Frontal cortex (tissue), 4 donors: ENCODE measurements at places on chromosomes 13 and 19.

GRCh38 chr13:47218611-47219010 lies 321.8 kb upstream of the HTR2A start:
- DNase-seq, result no peak

DNA sequence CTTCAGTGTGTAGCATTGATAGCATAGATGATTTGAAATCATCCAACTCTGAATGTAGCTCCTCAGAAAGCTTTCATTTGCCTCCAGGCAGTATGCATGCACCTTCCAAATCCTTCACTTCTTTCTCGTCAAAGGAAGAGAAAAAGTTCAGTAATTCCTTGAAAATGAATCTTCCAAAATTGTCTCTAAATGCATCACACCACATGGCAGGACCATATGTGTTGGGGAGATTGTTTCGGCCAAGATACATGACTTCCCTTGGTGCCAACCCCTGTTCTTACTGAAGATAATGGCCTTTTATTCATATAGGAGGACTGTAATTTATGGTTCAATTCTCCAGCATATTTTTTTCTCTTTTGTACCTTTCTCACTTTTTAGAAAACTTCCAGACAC lies 315.6 kb upstream of the SPRY2 start:
- no peak for DNase-seq

DNA sequence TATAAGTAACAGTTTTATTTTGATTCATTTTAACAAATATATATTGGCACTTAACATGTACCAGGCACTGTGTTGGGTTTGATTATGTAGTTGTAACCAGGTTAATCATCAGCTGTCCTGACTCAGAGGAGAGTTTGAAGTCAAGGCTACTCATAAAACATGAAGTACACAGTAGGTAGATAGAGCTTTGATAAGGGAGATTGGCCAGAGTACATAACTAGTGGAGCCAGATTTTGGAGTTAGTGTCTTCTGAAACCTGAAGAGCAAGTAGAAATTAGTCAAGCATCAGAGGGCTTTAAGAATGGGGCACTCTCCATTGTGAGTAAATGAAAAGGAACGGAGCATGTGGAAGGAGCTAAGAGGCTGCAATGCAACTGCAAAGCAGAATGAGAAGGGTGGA lies 333.9 kb downstream of the RFC3 start:
- DNase-seq, result no peak

DNA sequence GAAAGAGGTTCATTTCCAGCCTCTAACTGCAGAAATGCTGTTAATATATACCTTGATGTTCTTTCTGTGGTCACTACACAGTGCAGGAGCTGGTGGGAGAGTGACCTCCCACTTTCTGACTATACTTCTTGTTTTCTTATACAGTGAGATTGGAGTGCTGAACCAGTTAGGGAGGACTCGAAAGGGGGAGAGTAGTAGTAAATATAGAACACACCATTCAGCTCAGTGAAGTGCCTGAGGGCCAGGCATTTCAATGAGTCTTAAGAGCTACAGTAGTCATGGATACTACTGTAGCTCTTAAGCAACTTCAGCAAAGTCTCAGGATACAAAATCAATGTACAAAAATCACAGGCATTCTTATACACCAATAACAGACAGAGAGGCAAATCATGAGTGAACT lies 372.9 kb downstream of the MTUS2 start:
- no peak for DNase-seq

DNA sequence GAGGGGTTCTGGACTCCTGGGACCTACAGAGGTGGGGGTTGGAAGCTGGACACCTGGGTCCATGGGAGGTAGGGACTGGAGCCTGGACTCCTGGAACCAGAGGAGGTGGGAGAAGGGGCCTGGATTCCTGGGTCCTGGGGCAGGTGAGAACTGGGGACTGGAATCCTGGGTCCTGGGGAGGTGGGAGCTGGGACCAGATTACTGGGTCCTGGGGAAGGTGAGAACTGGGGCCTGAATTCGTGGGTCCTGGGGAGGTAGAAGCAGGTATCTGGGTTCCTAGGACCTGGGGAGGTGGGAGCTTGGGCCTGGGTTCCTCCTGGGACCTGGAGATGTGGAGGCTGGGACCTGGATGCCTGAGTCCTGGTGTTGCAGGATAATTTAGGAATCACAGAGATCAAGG lies 653 bp downstream of the CLEC4M start:
- DNase-seq, result no peak

GRCh38 chr19:47112997-47113849 lies at the start of gene ZC3H4:
Gene ZC3H4 (minus strand): TSS chr19:47113776. CDS start chr19:47112584, 1,192 bp downstream.
- peak; percentile 90 for DNase-seq

DNA sequence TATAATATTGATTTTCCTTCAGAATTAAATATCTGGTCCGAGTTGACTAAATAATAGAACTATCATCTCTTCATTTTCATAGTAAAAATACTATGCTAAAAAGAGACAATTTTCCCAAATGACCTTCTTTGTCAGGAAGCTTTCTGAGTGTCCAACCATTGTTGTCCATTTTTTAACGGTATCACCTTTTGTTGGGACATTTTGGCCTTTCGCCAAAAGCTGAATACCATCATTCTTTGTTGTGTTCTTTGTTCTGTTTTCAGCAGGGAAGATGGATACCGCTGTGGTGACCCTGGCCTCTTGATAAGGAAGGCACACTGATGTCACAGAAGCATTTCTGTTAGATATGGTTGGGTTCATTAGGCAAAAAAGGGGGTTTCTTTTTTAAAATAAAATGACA lies 654.4 kb upstream of the GPC6 start:
- no peak for DNase-seq

- no peak for DNase-seq
Observed at GRCh38 chr13:111275995-111276618, 44.3 kb upstream of the TEX29 start.

DNA sequence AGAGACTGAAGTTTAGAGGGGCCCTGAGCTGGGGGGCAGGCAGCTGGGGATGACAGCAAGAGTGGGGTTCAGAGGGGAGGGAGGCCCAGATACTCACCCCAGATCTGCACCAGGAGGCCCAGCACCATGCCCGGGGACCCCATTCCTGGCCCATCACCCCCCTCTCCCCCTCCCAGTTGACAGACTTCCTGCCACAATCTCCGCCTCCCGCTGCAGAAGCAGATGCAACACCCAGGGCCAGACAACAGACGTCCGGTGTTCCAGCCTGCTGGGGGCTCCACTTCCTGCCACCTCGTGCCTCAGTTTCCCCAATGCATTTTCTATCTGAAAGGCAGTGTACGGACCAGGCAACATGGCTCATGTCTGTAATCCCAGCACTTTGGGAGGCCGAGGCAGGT lies at the start of gene TMIGD2:
Gene TMIGD2 (minus strand): TSS at position 147 of the 398 bp plus-strand sequence. CDS start 4 bp downstream, at position 143.
- DNase-seq, result no peak

DNA sequence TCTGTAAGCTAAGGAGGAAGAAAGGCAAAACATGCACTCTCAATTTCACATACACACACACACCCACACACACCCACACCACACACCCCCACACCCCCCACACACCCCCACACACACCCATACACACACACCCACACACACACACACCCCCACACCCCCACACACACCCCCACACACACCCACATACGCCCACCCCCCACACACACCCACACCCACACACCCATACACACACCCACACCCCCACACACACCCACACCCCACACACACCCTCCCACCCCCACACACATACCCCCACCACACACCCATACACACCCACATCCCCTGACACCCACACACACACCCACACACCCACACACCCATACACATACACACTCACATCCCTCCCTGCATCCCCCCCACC lies 276.1 kb downstream of the ABCC4 start:
- DNase-seq, result no peak

GRCh38 chr13:112238436-112238995 lies 137.6 kb upstream of the SPACA7 start:
- no peak for DNase-seq

- no peak for DNase-seq
Observed at GRCh38 chr13:111022241-111022640, 92.9 kb upstream of the ARHGEF7 start.

DNA sequence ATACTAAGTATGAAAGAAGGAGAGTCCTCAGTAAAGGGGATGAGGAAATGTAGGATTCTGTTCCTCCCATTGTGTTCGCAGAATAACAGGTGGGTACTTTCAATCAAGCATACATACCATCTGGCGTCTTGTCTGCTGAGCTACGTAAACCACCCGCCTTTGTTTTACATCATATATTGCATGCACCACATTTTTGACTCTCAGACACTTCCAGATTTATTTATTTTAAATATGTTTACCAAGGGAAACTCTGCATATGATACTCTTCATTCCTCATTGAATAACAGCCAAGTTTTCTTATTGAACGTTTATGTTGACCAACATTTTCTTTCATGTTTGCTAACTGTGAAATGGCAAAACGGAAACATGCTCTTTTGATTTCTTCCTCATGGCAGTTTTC lies 174.1 kb downstream of the FGF14 start:
- no peak for DNase-seq

DNA sequence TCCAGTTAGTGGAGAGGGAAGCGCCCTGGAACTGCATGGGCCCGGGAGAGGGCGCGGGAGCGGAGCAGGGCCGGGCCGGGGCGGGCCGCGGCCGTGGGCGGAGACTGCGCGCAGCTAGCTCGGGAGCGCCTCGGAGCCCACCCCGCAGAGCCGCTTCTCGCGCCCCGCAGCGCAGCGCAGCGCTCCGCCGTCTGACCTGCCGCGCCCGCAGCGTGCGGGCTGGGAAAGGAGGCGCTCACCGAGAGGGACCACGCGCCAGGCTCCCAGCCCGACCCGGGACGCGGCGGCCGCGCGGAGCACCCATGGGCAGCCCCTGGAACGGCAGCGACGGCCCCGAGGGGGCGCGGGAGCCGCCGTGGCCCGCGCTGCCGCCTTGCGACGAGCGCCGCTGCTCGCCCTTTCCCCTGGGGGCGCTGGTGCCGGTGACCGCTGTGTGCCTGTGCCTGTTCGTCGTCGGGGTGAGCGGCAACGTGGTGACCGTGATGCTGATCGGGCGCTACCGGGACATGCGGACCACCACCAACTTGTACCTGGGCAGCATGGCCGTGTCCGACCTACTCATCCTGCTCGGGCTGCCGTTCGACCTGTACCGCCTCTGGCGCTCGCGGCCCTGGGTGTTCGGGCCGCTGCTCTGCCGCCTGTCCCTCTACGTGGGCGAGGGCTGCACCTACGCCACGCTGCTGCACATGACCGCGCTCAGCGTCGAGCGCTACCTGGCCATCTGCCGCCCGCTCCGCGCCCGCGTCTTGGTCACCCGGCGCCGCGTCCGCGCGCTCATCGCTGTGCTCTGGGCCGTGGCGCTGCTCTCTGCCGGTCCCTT lies at the start of gene MLNR:
Gene MLNR (plus strand): TSS at position 303 of the 820 bp plus-strand sequence. CDS start 0 bp downstream, at position 303.
- DNase-seq, result peak; percentile 56

DNA sequence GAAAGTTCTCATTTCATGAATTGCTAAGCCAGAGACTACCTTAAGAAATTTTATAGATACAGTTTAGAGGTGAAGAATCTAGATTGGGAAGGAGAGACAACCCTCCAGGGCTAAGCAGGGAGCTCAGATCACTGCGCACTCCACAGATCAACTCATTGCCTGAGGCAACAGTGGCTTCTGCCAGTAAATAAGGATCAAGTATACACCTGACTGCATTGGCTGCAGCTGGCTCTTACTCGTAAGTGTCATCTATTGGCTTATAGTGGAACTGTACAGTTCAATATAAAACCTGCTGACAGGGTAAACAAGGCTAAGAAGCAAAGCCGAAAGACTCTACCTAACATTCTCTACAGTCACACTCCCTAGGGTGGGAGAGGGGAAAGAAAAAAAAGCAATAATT lies 18.0 kb upstream of the C1QTNF9B start:
- no peak for DNase-seq

- no peak for DNase-seq
Observed at GRCh38 chr13:44974056-44974793, 15.0 kb downstream of the NUFIP1 start.

DNA sequence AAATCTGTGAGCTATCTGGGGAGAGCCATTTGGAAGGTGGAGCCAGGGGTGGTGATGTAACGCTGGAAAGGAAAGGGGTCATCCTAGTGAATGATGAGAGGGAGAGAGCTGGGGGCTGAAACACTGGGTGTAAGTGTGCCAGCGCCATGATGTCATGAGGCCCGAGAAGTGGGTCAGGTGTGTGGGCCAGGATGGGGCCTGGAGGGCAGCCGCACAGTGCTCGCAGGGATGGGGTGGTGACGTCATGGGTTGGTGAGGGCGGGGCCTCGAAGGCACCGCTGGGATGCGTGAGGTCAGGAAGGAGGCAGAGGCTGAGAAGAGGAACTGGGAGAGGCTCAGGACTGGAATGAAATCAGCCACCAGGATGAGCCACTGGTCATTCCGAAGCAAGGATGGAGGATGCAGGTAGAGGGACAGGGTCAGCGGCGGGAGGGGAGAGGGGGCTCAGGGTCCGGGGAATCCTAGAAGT lies 4.4 kb downstream of the CCDC61 start:
- peak; percentile 71 for DNase-seq

DNA sequence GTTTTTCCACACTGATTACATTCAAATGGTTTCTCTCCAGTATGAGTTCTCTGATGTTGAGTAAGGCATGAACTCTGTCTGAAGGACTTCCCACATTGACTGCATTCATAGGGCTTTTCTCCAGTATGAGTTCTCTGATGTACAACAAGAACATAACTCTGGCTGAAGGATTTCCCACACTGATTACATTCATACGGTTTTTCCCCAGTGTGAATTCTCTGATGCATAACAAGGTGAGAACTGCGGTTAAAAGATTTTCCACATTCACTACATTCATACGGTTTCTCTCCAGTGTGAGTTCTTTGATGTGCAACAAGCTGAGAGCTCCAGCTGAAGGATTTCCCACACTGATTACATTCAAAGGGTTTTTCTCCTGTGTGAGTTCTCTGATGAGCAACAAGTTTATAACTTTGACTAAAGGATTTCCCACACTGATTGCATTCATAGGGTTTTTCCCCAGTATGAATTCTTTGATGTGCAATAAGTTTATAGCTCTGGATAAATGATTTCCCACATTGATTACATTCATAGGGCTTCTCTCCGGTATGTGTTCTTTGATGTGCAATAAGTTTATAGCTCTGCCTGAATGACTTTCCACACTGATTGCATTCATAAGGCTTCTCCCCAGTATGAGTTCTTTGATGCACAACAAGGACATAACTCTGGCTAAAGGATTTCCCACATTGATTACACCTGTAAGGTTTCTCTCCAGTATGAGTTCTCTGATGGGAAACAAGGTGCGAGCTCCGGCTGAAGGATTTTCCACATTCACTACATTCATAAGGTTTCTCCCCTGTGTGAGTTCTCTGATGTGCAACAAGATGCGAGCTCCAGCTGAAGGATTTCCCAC lies 23.5 kb downstream of the ZNF180 start:
- no peak for DNase-seq

DNA sequence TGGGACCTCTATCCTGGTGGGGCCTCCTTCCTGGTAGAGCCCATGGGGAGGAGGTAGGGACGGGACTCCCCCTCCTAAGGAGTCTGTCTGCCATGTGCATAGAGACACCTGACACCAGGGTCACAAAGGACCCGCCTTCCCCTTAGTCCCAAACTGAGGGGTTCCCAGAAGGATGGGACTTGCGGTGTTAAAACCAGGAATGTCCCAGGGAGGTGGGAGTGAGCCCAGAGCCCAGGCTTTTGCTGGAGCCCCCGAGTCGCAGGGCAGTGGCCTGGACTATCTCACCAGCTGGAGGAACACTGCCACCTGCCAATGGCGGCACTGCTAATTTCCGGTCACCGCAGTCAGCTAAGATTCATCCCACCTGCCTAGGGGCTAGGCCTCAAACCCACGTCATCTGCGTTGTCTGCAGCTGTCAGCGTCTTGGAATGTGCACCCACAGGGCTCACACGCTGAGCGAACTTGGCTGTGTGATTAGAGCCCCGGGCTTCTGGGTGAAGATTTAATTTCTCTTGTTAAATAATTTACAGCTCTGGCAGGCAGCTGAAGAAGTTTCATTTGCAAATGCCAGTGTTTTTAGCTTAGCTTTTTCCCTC lies 31.9 kb upstream of the ATP11A start:
- no peak for DNase-seq

GRCh38 chr19:5138606-5139582 lies 170.0 kb downstream of the KDM4B start:
- no peak for DNase-seq
